Activated naive CD4-positive, alpha-beta T cell treated with anti-CD3 and anti-CD28 coated beads, Interleukin-2, amount 10 ng/mL, durations not matched to agents 7 days and 5 days (primary cell): ENCODE measurements at places on chromosomes 6 and 20.

DNA sequence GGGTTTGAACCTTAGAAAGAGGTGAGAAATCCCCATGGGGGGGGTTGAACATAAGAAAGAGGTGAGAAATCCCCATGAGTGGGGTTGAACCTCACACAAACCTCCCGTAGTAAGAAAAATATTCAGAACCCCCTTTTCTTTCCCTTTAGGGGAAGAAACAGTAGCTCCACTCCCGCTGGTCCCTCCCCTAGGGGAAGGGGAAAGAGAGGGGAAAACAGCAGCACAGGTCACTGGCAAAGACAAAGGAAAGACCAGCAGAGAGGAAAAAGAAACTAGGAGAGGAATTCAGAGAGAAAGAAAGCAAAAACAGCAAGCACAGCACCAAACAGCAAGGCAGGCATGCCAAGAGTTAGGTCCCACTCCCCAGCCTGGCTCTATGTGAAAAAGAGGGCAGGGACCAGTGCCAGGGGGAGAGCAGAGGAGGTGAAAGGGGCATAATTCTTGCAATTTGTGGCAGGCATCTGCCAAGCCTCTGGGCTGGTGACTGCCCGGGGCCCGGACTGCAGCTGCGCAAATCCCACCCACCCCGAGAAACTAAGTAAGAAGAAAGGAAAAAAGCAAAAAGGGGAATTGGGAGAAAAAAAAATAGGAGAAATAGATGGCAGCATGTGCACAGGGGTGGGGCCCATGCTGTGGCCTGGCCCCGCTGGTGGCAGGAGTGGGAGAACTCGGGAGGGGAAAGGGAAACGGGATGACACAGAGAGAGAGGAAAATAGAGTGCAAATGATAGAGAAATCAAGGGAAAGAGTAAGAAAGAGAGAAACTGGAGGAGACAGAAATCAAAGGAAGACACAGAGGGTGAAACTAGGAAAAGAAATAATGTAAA lies 15.1 kb upstream of the GOPC start:
- no peak overlapping the region for H3K27ac ChIP-seq
- H3K27me3 ChIP-seq: peaks cover 15% of the 10 kb centered on the region
- no peaks in the 10 kb centered on the region for H3K36me3 ChIP-seq
- H3K4me3 ChIP-seq: no peak overlapping the region
- peaks cover 10% of the 10 kb centered on the region for H3K4me1 ChIP-seq
- no peak for DNase-seq

DNA sequence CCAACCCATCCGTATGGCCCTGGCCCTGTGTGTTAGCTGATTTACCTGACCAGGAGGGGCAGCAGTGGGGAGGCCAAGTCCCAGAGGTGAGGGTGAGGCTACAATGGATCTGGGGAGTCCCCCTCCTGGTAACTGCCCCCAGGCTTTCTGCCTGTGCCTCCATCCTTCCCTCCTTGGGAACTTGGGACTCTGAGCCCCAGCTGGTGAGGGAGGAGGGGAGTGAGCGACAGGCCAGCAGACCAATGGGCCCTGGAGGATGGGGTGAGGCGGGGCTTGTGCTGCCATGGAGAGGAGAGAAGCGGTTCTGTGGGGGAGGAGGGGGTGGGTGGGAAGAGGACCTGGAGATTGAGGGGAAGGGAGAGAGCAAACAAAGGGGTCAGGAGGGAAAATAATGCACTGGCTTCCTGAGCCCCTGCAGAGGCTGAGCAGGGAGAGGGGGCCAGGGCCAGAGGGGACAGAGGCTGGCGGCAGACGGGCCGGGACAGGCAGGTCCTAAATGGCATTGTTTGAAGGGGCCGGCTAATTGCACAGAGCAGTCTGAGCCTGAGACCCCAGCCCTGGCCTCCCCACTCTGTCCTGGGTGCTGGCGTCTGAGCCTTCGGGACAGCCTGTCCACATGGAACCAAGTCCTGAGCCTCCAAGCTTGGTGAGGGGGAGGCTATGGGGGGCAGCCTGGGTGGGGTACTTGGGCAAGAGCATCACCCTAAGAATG lies 17.5 kb downstream of the DNMT3B start:
- H3K36me3 ChIP-seq: no peaks in the 10 kb centered on the region
- peaks cover 5% of the 10 kb centered on the region for H3K4me1 ChIP-seq
- H3K4me3 ChIP-seq: no peak overlapping the region
- no peak overlapping the region for H3K27ac ChIP-seq

- H3K4me3 ChIP-seq: no peak overlapping the region
- peaks cover 12% of the 10 kb centered on the region for H3K27me3 ChIP-seq
- DNase-seq: no peak
- H3K27ac ChIP-seq: no peak overlapping the region
- no peaks in the 10 kb centered on the region for H3K36me3 ChIP-seq
Measured at GRCh38 chr6:15870333-15871043, 207.7 kb upstream of the DTNBP1 start.

- no peaks in the 10 kb centered on the region for H3K4me1 ChIP-seq
- no peak overlapping the region for H3K27ac ChIP-seq
- no peak overlapping the region for H3K4me3 ChIP-seq
- DNase-seq: no peak
- no peaks in the 10 kb centered on the region for H3K36me3 ChIP-seq
- H3K27me3 ChIP-seq: peaks cover 7% of the 10 kb centered on the region
Measured at GRCh38 chr6:17972978-17973622, 14.3 kb downstream of the KIF13A start.

- H3K4me3 ChIP-seq: no peak overlapping the region
- H3K4me1 ChIP-seq: peaks cover 69% of the 10 kb centered on the region
- H3K36me3 ChIP-seq: peaks cover 60% of the 10 kb centered on the region
- no peak overlapping the region for H3K27ac ChIP-seq
- no peak for DNase-seq
- H3K27me3 ChIP-seq: no peaks in the 10 kb centered on the region
Measured at GRCh38 chr6:37287519-37288157, 29.7 kb upstream of the TMEM217 start.

- no peak for DNase-seq
- H3K27ac ChIP-seq: no peak overlapping the region
- no peak overlapping the region for H3K4me3 ChIP-seq
- no peaks in the 10 kb centered on the region for H3K4me1 ChIP-seq
- peaks cover 70% of the 10 kb centered on the region for H3K27me3 ChIP-seq
Measured at GRCh38 chr6:34159844-34160243, 14.0 kb upstream of the GRM4 start.

DNA sequence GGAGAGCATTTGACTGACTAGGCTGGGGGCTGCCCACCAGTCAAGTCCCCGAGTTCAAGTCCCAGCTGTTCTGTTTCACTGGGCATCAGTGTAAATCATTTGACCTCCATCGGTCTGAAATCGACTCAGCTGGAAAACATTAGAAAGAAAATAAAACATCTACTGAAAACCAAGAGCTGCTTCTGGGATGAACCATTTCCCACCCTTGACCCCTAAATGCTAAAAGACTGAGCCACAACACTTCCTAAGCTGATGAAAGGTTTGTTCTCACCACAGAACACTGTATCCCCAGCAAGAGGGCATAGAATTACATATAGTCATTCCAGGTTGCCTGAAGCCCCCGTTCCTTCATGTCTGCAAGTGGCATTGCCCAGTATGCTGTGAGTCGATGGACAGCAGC lies 237.0 kb upstream of the TAB2 start:
- no peak overlapping the region for H3K27ac ChIP-seq
- no peaks in the 10 kb centered on the region for H3K27me3 ChIP-seq
- DNase-seq: no peak
- H3K36me3 ChIP-seq: peaks cover 26% of the 10 kb centered on the region
- H3K4me3 ChIP-seq: no peak overlapping the region

GRCh38 chr6:7145885-7146828 lies 38.4 kb downstream of the RREB1 start:
- H3K4me3 ChIP-seq: peak overlapping the region; percentile 68
- peak; percentile 50 for DNase-seq
- peaks cover 5% of the 10 kb centered on the region for H3K36me3 ChIP-seq
- H3K27ac ChIP-seq: peak overlapping the region; percentile 89
- peaks cover 66% of the 10 kb centered on the region for H3K4me1 ChIP-seq

- H3K4me1 ChIP-seq: no peaks in the 10 kb centered on the region
- DNase-seq: no peak
- H3K36me3 ChIP-seq: no peaks in the 10 kb centered on the region
- H3K27ac ChIP-seq: no peak overlapping the region
- H3K27me3 ChIP-seq: peaks cover 4% of the 10 kb centered on the region
Measured at GRCh38 chr6:12318749-12319148, 28.6 kb downstream of the EDN1 start.

GRCh38 chr6:75611702-75612375 lies 10.2 kb downstream of the SENP6 start:
- H3K27me3 ChIP-seq: no peaks in the 10 kb centered on the region
- no peak overlapping the region for H3K4me3 ChIP-seq
- H3K27ac ChIP-seq: peak overlapping the region; percentile 17
- DNase-seq: no peak
- peaks cover 11% of the 10 kb centered on the region for H3K36me3 ChIP-seq

DNA sequence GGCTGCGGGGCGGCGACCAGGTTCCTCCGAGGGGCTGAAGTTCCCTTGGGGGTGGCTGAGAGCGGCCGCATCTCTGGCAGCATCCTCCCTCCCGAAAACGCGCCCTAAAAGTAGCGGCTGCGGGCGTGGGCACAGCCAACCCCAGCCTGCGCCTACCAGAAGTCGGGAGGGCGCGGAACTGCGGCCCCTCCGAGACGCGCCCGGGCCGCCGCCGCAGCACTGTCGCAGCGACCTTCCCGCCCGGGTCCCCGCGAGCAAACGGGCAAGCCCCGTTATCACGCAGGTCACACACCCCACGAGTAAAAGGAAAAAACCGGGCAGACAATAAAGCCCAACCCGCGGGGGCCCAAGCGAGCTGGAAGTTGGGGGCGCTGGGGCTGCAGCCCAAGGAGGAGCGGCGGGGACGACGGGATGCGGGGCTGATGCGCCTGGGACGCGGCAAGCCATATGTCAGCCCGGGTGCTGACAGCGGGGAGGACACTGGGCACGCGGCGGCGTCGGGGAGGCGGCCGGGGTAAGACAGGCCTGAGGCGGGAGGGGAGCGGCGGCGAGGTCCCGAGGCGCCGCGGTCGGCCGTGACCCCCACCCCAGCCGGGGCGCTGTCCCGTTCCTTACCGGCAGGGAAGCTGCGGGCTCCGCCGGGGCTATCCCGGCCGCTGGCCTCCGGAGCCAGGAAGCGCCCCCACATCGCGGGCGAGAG lies 659 bp downstream of the CEP85L start:
- H3K27ac ChIP-seq: peak overlapping the region; percentile 86
- H3K4me3 ChIP-seq: peak overlapping the region; percentile 89
- peaks cover 45% of the 10 kb centered on the region for H3K4me1 ChIP-seq

DNA sequence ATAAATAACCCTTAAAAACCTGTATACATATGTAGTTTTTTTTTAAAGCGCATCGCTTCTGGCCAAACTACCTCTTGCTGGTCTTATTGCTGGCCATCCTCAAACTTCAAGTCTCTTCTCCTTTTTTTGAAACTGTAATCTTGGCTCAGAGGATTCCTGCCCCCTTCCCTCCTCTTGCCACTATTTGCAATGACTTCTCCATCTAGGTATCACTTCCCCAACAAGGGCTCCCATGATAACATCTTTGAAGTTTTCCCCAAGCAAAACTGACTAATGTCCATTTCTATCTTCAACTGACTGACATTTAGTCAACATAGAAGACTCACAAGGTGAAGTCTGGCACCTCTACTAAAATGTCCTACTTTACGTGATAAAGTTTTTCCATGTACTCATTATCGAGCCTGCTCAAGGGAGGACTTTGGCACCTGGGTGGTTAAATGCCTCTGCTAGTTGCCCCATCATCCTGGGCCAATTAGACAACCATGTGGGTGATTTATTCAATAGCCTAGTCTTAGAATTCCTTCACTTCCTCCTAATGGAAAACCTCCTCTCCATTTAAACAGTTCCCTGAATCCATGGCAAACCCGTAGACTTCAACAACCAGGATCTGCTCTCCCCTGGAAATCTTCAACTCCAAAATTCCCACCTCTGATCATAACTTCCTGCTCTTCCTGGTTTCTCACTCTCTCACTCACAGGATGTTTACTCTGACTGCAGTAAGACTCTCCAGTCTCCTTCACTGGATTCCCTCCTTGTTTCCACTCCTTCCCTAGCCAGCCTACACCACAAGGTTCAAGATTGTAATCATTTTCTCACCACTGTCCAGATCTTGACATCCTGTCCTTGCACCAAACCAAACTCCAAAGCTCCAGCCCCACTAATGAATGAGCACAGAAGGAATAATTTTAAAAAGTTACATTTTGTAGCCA lies 9.4 kb upstream of the PLAGL1 start:
- H3K27me3 ChIP-seq: peaks cover 11% of the 10 kb centered on the region
- DNase-seq: no peak
- H3K4me3 ChIP-seq: no peak overlapping the region
- no peaks in the 10 kb centered on the region for H3K4me1 ChIP-seq
- no peak overlapping the region for H3K27ac ChIP-seq

- H3K27ac ChIP-seq: no peak overlapping the region
- no peak for DNase-seq
- no peak overlapping the region for H3K4me3 ChIP-seq
Measured at GRCh38 chr6:139608466-139609261, 234.2 kb upstream of the CITED2 start.

DNA sequence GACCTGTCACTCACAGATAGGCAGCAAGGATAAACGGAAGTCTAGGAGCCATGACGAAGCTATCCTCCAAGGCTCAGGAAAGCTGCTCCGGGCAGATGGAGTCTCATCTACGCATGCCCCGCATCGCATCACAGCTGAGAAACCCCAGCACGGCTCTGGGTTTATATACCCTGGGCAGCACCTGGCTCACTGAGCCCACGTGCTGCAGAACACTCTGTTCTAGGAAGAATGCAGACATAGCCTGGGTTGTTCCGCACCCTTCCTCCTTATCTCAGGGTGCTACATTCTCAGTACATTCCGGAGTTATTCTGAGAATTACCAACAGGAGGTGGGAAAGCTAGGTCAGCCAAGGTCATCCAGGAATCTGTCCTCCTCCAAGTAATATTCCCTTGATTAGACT lies 260.4 kb downstream of the CBLN4 start:
- H3K4me1 ChIP-seq: no peaks in the 10 kb centered on the region
- no peak overlapping the region for H3K4me3 ChIP-seq
- no peaks in the 10 kb centered on the region for H3K36me3 ChIP-seq
- no peaks in the 10 kb centered on the region for H3K27me3 ChIP-seq

DNA sequence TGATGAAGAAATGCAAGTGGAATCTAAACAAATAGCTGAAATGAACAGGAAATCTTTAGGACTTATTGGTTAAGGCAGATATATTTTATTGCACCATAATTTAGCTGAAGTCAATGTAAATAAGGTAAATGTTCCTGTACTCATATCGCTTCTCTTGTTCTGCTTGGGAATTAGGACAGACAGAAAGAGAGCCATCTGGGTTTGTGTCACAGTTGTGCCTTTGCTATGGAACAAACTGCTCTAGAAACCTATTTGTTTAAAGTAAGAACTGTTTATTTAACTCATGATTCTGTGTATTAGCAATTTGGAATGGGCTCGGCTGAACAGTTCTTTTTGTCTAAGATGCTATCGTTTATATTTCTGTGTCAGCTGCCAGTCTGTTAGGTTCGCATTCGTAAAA lies 143.8 kb upstream of the KHDRBS2 start:
- DNase-seq: no peak
- no peak overlapping the region for H3K27ac ChIP-seq
- H3K4me1 ChIP-seq: no peaks in the 10 kb centered on the region
- no peaks in the 10 kb centered on the region for H3K27me3 ChIP-seq
- no peaks in the 10 kb centered on the region for H3K36me3 ChIP-seq
- H3K4me3 ChIP-seq: no peak overlapping the region
